ENCODE measurements at places on chromosomes 5 and 9. TPM values are rescaled to one million over a fixed set of nuclear protein-coding genes. Genes with fewer than 3 reads are reported as not detected.

GRCh38 chr9:112051812-112052211, 123.3 kb downstream of the SUSD1 start:
- H3K27ac ChIP-seq = no peak overlapping the region
- DNase-seq = no peak
- H3K27me3 ChIP-seq = no peaks in the 10 kb centered on the region
- no peak overlapping the region for H3K4me3 ChIP-seq
- H3K36me3 ChIP-seq = no peaks in the 10 kb centered on the region
- H3K4me1 ChIP-seq = peaks cover 23% of the 10 kb centered on the region

GRCh38 chr5:13625616-13626198, 318.8 kb downstream of the DNAH5 start:
- H3K4me1 ChIP-seq = no peaks in the 10 kb centered on the region
- DNase-seq = no peak
- H3K27me3 ChIP-seq = no peaks in the 10 kb centered on the region
- H3K27ac ChIP-seq = no peak overlapping the region
- no peaks in the 10 kb centered on the region for H3K36me3 ChIP-seq
- H3K4me3 ChIP-seq = no peak overlapping the region

DNA sequence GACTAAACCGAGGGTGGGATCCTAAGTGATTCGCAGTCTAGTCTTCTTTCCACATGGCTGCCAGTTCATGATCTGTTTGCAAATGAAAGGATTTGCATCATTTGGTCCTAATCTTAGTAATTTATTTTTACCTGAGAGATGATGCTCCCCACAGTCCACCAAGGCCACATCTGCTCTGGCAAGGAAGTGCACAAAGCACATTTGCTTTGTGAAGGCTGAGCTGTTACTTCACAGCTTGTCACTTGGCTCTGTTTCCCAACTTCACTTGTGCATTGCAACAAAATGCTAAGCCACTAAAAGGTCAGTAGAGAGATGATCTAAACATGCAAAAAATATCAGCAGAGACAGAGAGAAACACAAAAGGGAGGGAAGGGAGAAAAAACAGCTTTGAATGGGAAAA, 128.5 kb upstream of the VLDLR start:
- H3K27me3 ChIP-seq = no peaks in the 10 kb centered on the region
- no peaks in the 10 kb centered on the region for H3K36me3 ChIP-seq
- peaks cover 12% of the 10 kb centered on the region for H3K4me1 ChIP-seq

BTF3 gene
- 555 TPM for total RNA-seq

SLC28A3 gene
- not detected for total RNA-seq
